ENCODE measurements at places on chromosomes 2 and 18.
A peak's percentile ranks its signal among the peaks of the same experiment; 100 is the strongest.

DNA sequence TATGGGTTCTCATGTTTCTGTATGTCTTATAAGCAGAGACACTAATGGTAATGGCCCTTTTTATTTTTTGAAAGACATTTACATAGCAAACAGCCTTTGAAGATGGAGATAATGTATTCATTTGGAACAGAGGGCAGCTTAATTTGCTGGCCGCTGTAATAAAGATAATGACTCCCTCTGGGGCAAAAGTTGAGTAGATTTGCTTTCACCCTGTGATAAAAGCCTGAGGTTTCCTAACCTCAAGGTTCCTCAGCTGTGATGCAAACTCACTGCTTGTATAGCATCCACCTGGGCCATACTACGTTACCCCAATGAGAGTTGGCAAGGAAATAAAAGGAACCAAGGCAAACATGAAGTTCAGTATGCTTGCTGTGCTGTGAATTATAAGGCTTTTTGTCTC is 54.8 kb downstream of the TEX51 start:
- DNase-seq = no peak

DNA sequence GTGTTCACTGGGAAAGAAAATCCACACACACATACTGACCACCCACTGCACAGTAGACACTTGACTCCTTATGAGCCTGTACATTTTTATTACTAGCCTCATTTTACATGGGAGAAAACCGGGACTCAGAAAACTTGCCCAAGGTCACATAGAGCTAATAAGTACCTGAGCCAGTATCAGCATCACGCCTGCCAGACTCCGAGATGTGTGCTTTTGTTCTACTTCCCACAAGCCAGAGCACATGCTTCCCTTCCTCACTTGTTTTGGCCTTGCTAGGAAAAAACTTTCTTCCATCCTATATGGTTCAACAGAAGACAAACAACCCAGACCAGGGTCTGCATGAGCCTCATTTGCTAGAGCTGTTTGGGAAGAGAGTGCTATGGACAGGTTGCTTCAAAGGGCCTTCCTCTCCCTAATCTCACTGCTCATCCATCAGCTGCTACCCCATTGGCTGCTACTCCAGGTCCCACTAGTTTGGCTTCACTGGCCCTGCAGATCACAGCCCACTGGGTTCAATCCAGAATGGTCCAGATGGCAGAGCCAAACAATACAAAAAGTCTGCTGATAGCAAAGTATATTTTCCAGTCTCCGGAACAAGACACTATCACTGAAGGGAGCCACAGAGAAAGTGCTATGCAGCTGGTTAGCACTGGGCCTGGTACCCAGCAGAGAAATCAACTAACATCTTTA is 63.9 kb downstream of the STK39 start:
- no peak for DNase-seq

DNA sequence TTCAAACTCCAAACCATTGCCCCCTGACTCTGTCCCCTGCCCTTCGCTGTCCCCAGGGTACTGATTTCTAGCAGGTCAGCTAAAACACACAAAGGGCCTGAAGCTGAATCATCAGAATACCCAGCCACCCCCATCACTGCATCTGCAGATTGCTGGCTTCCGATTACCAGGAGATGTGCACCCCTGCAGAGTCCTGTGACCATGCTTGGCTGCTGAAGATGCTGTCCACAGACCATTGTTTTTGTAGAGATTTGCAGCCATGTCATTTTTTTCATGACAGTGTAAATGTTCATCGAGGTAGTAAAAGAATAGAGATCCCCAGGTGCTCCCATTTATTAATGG is 463.3 kb downstream of the STK39 start:
- DNase-seq = no peak

GRCh38 chr2:133053541-133053940 is 383.5 kb upstream of the LYPD1 start:
- no peak for DNase-seq

GRCh38 chr2:2681711-2682251 is 350.7 kb upstream of the MYT1L start:
- DNase-seq = no peak

GRCh38 chr2:54803783-54804751 is 80.6 kb downstream of the EML6 start:
- DNase-seq = no peak

GRCh38 chr2:705971-706511 is 28.8 kb upstream of the TMEM18 start:
- no peak for DNase-seq

GRCh38 chr2:58339548-58340243 is 98.6 kb upstream of the FANCL start:
- no peak for DNase-seq

GRCh38 chr2:39483534-39483933 is 46.4 kb upstream of the MAP4K3 start:
- no peak for DNase-seq

DNA sequence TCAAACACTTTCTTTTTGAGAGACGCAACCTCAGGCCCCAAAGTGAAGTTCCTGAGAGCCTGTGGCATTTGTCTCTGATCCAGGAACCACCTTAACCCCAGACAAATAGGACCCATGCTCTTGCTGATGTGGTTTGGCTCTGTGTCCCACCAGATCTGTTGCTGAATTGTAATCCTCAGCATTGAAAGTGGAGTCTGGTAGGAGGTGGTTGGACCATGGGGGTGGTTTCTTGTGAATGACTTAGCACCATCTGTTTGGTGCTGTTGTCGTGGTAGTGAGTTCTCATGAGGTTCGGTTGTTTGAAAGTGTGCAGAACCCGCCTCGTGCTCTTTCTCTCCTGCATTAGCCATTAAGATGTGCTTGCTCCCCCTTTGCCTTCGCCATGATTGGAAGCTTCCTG is 252.6 kb downstream of the FAM210A start:
- DNase-seq = no peak

- peak; percentile 19 for DNase-seq
Observed at GRCh38 chr2:85788603-85789002, 34.8 kb downstream of the ATOH8 start.

- DNase-seq = no peak
Observed at GRCh38 chr18:79410731-79411613, 15.2 kb downstream of the NFATC1 start.

DNA sequence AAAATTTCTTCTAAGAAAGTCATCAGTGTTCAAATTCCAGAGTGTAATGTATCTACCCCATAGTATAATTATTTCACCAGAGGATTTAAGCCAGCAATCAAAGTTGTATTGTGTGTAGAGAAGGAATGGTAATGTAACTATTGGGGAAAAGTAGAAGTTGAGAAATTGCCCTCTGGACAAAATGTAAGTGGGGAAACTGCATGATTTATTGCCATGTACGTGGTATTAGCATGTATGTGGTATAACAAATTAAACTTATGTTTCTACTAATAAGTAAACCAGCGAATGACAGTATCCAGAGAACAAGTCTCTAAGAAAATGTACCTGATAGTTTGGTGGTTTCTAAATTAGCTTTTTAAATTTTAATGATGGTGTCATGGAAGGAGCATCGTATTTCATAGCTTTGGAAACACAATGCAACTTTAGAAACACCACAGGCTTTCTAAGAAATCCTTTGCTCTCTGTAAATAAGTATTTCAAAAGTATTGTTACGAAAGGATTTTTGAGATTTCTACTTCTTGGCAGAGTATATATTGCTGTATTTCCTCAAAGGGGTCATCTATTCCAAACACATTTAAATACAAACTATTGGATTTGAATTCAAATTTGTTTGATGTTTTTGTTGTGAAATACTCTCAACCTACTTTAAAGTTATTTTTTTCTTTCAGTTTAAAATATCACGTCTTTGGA is 1018.9 kb upstream of the ZEB2 start:
- DNase-seq = no peak

DNA sequence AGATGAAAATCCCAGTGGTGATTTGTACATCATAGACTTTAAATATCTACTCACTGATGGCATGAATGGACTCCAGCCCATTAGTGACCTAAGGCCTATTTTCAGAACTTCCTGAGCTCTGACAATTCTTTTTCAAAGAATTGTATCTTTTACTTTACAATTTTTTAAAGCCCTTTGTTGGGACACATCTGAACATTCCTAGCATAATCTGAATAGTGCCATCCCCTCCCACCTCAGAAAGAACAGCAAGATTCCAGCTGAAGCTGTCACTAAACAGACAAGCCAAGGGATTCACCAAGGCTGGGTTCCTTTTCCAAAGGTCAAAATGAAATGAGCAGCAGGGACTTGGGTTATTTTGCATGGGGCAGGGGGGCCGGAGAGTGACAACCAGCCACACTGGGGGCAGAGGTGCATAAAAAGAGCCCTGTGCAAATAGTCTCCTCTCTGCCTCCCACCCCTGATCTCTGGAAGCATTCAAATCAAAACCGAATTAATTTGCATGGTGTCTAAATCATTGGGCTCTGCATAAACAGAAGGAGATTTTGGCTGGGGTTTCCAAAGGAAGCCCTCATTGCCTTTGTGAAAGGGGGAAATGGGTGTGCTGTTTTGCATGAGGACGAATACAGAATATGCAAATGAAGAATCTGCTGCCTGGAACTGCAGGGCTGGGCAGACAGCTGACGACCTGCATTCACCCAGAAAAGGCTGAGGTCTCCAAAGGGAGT is 17.2 kb downstream of the EPHA4 start:
- no peak for DNase-seq

- no peak for DNase-seq
Observed at GRCh38 chr2:134634054-134634753, 84.6 kb downstream of the TMEM163 start.

GRCh38 chr18:57621246-57621604 is 411 bp downstream of the NARS1 start:
- DNase-seq = no peak

DNA sequence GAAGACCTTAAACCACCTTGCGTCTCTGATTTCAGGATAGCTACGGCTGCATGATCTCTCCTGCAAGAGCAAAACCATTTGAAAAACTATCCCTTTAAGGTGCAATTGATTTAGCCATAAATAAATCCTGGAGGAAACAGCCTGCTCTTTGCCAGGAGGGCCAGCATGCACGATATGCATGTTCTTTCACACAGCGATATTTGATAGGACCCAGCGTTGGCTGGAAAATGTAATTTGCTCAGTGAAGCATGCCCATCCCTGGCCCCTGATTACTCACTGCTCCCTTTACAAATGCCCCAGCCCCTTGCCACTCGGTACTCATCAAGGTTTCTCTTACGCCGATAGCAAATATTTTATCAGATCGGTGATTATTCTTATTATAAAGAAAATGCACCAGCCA is 315.4 kb downstream of the CDH2 start:
- DNase-seq = no peak

GRCh38 chr2:154686162-154686561 is 12.3 kb upstream of the KCNJ3 start:
- no peak for DNase-seq

- no peak for DNase-seq
Observed at GRCh38 chr2:171247741-171248662, 87.3 kb upstream of the TLK1 start.

DNA sequence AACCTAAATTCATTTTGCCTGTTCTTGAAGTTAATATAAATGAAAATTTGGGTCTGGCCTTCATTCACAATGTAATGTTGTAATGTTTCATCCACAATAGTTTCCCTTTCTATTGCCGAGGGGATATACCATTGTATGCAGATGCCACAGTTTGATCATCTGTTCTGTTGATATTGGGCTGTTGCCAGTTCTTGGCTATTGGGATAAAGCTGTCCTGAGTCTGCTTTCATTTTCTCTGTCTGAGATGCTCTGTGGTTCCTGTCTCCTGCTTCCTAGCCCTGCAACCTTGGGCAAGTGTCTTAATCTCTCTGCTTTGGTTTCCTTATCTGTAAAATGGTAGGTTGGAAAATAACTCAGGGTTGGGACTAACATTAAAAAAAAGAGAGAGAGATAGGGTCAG is 25.2 kb downstream of the B3GNT2 start:
- no peak for DNase-seq

DNA sequence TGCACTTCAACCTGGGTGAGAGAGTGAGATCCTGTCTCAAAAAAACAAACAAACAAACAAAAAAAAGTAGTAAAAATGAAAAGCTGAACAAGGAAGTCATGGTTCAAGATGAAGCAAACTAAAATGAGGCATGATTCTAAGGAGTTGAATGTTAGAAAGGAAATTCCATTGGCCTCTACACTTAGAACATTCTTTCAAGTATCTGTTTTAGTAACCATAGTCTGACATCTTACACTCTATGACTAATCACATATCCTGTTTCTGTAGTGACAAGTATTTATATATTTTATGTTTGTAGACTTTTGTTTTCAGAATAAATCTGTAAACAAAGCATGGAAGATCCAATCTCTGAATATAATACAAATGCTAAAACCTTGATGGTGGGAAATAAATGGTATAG is 164.1 kb downstream of the KIAA1328 start:
- no peak for DNase-seq

GRCh38 chr2:13508671-13509070 is 791.9 kb downstream of the TRIB2 start:
- DNase-seq = no peak

DNA sequence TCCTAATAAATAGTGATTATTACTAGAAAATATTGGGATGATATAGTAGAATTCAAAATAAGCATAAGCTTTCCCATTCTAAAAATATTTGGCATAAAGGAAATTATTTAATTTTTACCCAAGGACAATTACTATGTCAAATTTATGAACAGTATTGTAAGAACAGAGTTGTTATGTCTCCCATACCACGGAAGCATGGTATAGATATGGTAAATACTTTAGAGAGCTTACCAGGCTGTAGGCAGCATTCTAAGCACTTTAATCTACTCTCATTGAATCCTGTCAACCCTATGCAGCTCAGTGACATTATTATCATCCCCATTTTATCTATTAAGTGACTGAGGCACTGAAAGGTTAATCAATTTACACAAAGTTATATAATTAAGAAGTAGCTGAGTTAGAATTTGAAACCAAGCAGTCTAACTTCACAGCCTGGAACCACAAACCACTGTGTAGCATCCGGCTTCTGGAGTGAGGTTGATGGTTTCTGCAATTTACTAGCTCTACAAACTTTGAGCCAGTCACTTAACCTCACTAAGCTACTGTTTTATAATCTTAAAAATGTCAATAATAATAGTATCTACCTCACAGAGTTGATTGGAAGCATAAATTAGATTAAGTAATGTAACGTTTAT is 323.7 kb downstream of the ARHGAP15 start:
- no peak for DNase-seq

GRCh38 chr2:68643011-68643873 is at the start of gene PROKR1:
TSS of gene PROKR1 (plus strand) at chr2:68643579. CDS start at chr2:68645822, 2,243 bp downstream.
- no peak for DNase-seq

- DNase-seq = no peak
Observed at GRCh38 chr2:200242570-200242969, 63.9 kb upstream of the SPATS2L start.

DNA sequence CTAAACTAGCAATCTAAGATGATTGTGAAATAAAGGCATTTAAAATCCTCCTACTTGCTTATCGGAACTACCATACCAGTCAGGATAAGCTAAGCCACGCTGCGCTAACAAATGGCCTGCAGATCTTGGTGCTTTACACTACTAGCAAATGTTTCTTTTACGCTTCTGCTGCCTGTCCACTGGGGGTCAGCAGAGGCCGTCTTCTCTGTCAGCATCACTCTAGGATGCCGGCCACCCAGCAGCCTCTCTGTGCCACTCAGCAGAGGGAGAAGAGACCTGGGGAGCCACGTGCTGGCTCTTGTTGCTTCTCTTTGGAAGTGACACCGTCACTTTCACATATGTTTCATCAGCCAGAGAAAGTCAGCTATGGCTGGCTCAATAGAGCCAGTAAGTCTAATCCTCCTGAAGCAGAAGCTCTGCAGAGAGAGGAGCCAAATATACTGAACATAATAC is 36.6 kb downstream of the COPS8 start:
- DNase-seq = peak; percentile 67

GRCh38 chr18:58393295-58393694 is 235.6 kb downstream of the ALPK2 start:
- no peak for DNase-seq

All from RWPE2 (cell line).